ENCODE measurements at places on chromosomes 7 and 10.

- DNase-seq = peak; percentile 74
Measured at GRCh38 chr7:129218514-129219062, 6.2 kb upstream of the AHCYL2 start.

DNA sequence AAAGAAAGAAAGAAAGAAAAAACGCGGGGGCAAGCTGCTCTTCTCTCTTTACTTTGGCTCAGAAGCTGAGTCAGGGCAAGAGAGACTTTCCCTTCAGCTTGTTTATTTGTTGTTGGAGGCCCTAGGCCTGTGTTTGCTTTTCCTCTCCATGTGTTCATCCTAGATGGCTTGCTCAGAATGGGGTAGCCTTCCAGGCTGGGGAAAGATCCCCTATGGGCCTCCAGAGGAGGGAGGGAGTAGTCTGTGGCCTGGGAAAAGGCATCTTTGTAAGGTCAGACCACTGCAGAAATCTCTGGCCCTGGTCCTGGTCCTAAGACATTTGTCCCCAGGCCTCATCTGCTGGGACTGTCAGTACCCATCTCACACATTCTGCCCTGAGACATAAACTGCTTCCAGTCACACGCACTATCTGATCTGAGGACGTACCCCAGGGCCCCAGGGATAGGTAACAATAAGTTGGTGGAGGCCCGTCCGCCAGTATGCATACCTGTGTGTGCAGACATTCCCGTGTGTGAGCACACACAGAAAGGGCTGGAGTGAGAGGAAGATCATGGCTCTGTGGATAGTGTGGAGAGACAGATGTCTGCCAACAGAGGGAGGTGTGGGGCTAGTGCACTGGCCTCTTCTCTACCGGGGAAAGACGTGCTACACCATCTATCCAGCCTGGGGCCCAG is 4.9 kb upstream of the SCD start:
- DNase-seq = peak; percentile 47

- no peak for DNase-seq
Measured at GRCh38 chr10:31509989-31510388, 191.0 kb downstream of the ZEB1 start.

GRCh38 chr7:44062180-44062902 is 3.0 kb downstream of the PGAM2 start:
- DNase-seq = no peak

GRCh38 chr7:90507692-90508091 is 38.3 kb downstream of the PTTG1IP2 start:
- no peak for DNase-seq

DNA sequence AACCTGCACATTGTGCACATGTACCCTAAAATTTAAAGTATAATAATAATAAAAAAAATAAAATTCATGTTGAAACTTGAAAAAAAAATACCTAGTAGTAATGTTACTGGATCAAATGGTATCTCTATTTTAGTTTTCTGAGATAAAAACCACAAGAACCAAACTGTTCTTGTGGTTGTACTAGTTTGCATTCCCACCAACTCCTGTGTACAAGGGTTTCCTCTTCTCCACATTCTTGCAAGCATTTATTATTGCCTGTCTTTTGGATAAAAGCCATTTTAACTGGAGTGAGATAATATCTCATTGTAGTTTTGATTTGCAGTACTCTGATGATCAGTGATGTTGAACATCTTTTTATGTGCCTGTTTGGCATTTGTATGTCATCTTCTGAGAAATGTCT is 177.7 kb downstream of the KIF20B start:
- no peak for DNase-seq

DNA sequence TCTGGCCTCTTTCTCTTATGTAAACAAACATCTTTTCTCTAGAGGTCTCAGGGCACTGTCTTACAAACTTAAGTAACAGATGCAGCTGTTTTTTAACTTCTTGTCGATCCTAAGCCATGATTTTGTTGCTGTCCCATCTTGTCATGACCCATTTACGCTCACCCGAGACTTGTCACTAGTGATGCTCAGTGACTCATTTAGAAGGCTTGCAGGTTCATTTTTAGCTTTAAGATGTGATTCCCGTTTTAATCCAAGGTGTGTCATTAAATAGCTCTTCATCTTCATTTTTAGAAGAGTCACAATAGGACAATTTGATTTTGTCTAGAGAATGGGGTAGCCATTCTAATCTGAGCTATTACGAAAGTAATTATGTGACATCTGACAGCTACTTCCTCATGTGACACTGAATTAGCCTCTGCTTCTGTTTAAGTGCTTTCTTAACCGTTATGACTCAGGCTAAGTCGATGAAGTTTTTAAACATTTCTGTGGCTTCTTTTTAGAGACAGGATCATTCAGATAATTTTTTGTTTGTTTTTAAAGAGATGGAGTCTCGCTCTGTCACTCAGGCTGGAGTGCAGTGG is 42.7 kb downstream of the SPDYE5 start:
- no peak for DNase-seq

- peak; percentile 40 for DNase-seq
Measured at GRCh38 chr10:26556748-26557640, 118.9 kb downstream of the APBB1IP start.

- DNase-seq = no peak
Measured at GRCh38 chr10:102185811-102186527, 33.8 kb downstream of the NOLC1 start.

DNA sequence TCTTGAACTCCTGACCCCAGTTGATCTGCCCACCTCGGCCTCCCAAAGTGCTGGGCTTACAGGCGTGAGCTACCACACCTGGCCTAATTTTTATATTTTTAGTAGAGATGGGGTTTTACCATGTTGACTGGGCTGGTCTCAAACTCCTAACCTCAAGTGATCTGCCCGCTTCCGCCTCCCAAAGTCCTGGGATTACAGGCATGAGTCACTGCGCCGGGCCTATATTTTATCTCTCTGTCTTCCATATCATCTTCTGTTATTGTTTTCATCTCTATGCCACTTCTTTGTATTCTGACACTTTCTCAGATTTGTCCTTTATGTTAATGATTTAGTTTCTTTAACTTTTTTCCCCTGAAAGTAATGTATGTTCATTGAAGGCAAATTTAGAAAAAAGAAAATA is 55.0 kb upstream of the FMC1 start:
- no peak for DNase-seq

- DNase-seq = no peak
Measured at GRCh38 chr10:108848046-108848445, 1075.3 kb downstream of the XPNPEP1 start.
